Prostate gland (tissue), 2 donors: ENCODE measurements at places on chromosomes 1 and 21. TPM values are rescaled to one million over a fixed set of nuclear protein-coding genes. Genes with fewer than 3 reads are reported as not detected.

DNA sequence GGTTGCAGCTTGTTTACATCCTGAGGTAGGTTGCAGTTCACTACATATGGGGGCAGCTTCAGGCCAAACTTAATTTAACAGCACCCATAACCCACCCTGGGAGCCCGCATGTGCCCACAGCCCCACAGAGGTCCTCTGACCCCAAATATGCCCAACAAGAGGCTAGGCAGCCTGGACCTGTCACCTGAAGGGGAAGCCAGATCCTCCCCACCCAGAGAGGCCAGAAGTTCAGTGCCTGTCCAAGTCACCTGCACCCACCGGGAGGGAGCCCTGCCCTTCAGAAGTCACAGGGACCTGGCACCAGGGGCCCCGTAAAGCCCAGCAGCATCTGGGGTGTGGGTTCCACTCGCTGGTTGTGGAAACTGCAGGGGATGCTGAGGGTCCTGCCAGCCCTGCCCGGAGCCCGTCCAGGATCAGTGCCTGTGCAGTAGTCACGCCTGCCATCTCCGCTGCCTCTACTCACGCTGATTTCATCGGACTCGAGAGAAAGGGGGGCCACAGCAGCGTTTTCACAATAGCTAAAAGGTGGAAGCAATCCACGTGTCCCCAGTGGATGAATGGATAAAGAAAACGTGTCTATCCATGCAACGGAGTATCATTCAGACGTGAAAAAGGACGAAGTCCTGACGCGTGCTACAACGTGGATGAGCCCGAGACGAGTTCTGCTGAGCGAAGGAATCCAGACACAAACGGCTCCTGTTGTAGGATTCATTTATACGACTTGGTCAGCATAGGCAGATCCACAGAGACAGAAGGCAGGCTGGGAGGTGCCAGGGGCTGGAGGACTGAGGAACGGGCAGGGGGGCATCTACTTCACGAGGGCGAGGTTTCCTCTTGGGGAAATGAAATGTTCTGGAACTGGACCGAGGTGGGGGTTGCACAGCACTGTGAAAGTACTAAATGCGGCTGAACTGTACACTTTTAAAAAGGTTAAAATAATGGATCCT is 33.9 kb upstream of the COL6A2 start:
- no peak for DNase-seq

GRCh38 chr1:247113733-247114271 is 9.6 kb upstream of the ZNF669 start:
- no peak for DNase-seq

DNA sequence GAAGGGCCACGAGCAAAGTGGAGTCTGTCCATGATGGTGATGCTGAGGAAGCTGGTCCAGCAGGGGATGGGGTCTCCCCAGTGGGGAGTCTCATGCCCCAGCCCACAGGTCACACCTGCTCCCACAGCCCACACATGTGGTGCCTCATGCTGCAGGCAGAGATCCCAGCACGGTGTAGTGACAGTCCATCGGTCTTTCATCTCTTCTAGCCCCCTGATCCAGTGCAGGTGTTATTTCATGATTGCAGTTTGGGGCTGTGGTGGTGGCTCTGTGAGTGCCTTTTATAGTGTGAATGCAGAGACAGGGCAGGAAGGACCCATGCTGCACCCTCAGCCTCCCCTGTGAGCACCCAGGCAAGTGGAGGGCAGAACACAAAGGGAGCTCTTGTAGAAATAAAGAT is 45.0 kb downstream of the UBASH3A start:
- DNase-seq: no peak

Gene KRTAP19-1
- not detected for total RNA-seq

Gene TBCE
- total RNA-seq: 24.2 TPM

- no peak for DNase-seq
Observed at GRCh38 chr1:8603220-8603616, 214.2 kb downstream of the RERE start.

DNA sequence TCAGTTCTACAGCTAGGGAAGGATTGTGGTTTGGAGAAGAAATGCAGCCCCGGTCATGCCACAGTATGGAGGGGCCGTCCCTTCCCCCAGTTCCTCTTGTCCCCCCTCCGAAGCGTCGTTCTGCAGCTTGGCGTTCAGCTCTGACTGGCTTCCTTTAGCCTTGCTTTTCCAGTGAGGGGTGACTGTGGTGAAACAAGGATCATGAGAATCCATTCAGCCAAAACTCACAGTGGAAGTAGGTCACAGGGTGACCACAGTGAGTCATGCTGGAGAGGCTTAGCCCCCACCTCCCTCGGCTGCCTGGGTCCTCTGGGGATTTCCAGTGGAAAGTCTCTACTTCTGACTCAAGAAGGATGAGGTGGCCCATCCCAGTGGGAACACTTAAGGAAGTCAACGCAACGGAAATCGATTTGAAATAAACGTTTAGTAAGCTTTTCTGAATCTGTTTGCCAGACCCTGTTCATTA is 37.3 kb upstream of the COL6A2 start:
- no peak for DNase-seq

DNA sequence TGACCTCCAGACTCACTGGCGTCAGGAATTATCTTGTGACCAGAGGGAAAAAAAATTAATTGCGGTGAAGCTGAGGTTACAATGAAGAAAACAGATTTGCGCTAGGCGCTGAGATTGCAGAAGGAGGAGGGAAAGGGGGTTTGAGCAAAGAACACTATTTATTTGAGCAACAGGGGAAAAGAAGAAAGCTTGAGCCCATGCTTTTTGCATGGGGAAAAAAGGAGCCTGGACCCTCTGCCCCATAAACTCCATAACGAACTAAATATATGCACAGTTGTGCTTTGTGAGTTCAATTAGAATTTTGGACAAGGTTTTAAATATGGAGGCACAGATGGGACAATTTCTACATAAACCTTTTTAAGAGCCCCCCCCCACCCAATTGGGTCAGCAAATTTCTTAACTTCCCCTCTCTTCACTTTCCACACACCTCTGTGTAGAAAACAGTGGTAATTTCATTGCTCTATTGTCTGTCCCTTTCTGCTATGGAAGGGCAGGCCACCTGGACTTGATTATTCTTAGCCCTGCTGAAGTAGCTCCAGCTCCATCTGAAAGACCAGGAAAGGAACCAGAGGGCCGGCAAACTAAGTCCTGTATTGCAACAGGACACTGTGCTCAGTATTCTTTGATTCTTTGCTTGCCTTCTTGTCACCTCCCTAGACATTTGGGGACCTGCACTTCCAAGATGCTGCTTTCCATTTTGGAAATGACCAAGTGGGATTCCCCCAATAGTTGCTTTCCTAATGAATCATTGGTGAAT is 862 bp upstream of the ID3 start:
- DNase-seq: no peak

DNA sequence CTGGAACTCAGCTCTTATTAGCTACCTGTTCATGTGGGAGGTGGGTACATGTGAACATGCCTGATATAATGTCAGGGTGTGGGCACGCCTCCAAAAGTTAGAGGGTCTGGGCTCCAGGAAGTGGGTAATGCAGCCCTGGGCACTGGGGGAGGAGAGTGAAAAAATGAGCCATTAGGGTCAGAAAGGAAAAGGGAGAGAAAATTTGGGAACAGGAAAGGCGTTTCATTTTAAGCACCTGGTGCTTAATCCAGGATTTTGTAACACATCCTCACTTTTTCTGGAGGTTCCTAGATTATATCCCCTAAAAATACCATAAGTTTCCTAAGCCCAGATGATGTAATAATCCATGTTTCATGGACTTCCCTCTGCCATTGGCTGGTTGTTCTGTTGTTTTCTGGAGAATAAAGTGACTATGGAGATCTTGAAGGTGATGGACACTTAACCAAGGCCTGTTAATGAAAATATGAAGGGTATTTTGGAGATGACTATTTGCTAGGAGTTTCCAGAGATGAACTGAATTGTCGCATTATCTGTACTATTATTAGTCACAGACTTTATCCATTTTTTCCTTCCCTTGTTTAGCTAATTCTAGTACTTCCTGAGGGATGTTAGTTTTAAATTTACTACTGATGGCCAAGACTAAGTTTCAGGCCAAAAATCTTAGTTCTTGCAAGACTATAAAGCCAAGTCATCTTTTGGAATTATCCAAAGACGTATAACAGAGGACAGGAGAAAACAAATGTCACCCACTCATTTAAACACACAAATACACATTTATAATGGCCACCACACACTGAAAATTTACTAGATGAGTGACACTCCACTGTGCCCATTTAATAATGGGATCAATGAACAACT is 24.4 kb upstream of the TARBP1 start:
- no peak for DNase-seq

- DNase-seq: no peak
Observed at GRCh38 chr1:229478852-229479251, 29.3 kb downstream of the NUP133 start.

GRCh38 chr1:21508580-21509350 is 458 bp upstream of the ALPL start:
- DNase-seq: peak; percentile 44

Gene B3GALT2
- total RNA-seq: 5.2 TPM

- no peak for DNase-seq
Observed at GRCh38 chr1:198499588-198499987, 40.9 kb downstream of the ATP6V1G3 start.

DNA sequence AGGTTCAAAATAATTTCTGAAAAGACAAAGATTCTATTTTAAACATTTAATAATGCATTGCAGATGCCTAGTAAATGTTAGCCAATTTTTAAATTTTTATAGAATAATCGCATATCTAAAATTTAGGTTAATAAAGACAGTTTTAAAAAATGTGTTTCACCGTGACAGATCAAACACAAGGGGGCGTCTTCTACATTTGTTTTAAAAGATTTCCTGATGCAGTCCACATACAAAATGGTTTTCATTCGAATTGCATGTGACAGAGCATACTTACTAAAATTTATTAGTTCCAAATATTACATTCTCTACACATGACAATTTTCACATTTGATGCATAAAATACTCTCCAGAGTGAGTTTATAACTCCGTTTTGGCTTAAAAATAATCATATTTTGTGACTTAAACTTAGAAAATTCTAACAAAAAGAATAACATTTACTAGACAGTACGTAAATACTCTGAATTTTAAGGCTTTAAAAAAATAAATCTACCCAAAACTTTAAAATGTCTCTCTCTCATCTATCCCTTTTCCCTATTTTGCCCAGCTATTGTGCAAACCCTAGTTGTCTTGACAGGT is 75.5 kb downstream of the ADAMTS1 start:
- DNase-seq: no peak

GRCh38 chr1:8913457-8913856 is 32.2 kb upstream of the CA6 start:
- no peak for DNase-seq

DNA sequence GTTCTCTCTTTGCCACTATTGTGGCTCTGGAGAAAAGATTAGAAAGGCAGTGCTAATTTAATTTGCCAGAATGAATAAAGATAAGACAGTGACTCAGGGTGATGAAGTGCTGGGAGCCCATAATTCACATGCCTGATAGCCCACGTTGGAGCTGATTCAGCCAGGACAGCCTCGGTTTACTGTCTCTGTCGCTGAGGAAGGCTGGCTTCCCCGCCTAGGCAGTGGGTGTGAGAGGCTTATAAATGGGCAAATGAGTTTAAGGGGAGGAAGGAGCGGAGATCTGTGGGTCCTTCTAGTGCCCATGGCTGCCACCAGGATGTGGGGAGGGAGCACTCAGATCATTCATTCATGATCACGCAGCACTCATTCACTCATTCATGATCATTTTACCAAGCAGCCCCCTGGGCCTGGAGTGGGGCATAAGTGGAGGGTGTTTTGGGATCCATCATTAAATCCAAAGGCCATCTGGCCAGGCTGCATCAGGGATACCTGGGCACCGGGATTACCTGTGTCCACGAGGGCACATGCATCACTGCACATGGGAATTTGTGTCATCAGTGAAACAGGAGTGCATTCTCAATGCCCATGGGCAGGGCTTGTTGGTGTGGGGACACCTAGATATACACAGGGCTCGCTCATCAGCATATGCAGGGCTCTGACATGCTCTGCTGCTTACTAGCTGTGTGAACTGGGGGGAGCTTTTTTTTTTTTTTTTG is 315.4 kb downstream of the MATN1 start:
- DNase-seq: no peak

DNA sequence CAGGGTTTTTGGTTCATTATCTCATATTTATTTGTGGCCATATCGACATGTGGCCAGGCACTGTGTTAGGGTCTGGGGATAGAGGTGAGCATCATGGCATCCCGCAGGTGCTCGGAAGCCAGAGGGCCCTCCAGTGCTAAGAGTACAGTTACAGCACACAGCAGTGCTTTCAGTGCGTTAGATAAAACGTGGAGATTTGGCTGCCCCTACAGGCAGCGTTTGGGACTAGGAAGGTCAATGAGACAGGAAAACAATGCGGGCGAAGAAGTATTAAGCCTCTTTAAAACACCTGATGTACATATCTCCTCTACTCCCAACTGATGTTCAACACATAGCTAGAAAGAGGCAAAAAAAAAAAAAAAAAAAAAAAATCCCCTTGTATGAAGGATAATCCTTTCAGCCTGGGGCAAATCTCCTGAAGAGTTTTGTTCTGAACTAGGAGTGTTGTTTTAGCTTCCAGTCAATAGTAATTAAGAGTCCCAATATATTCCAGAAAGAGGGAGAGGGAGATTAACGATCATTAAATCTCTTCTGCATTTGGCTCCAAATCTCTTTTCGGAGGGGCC is 80.1 kb downstream of the CAPZB start:
- no peak for DNase-seq

Gene TESK2
- 26.4 TPM for total RNA-seq

GRCh38 chr21:33849834-33850233 is 65.8 kb downstream of the ATP5PO start:
- DNase-seq: no peak

Gene FLG2
- 5.6 TPM for total RNA-seq

- no peak for DNase-seq
Observed at GRCh38 chr1:55981010-55981650, 598.2 kb downstream of the PLPP3 start.

DNA sequence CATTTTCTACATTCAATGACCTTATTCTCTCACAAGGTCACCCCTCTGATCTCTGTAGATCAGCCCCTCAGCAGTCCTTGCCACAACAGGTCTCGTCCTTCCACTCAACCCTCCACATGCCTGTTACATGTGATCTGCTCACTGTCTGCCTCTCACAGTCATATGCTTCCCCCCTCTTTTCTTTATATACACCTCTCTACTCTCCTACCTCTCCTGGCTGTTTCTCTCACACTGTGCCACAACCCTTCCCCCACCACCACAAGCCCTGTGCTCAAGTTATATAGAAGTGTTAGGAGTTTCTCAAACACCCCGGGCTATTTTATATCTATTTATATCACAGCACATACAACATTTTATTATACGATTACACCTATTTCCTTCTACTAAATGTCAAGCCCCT is 12.6 kb downstream of the B3GALNT2 start:
- no peak for DNase-seq

DNA sequence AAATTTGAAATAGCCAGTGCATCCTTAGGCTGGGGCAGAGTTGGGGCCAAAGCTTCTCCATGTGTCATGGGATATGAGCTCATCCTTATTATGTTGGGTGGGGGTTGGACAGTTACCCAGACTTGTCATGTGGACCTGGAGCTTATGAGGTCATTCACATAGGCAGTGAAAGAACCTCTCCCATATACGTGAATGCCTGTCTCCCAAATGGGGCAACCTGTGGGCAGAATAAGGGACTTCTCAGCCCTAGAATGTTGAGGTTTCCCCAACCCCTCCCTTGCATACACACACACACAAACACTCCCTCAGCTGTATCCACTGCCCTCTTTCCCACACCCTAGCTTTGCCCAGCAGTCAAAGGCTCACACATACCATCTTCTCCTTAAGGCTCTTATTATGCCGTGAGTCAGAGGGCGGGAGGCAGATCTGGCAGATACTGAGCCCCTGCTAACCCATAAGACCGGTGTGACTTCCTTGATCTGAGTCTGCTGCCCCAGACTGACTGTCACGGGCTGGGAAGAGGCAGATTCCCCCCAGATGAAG is 2.3 kb upstream of the IVL start:
- no peak for DNase-seq

GRCh38 chr21:37974081-37974480 is 57.8 kb upstream of the KCNJ6 start:
- DNase-seq: no peak
